ENCODE measurements at places on chromosomes 2 and 18.

GRCh38 chr18:53503914-53504441 is 720.5 kb downstream of the MBD2 start:
- DNase-seq = no peak

GRCh38 chr2:73043929-73044832 is 27.3 kb downstream of the SFXN5 start:
- DNase-seq = no peak

DNA sequence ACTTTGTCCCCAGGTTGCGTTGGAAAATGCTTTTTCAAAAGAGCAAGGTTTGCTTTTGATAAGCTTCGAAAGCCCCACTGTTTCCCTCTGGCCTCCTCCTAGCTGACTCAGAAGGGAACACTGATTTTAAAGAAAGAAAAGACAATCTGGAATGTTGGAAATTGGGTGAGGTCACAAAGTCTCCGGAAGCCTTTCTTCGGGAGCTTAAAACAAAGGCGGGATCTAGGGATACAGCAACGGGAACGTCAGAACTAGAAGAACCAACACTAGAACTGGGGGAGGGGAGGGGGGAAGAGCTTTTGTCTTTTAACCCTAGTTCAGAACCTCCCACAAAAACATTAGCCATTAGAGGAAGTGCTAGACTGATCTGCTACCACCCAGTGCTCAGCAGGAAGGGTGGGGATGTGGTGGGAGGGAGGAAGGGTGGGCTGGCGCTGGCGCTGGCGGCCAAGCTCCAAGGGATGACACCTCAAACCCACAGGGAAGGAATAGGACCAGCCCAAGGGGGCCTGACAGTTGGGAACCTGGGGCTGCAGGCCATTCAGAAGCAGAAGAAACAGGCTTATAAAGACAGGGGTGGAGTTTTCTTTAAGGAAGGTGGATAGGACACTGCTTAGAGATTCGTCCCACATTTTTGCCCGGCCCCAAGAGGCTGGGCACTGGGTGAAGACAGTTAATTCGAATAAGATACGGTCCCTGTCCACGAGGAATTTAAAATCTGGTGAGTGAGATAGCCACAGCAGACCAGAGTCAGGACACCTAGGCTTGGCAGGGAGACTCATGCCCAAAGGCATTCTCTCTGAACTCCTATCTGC is 1.7 kb downstream of the TMSB10 start:
- peak; percentile 70 for DNase-seq

- no peak for DNase-seq
Observed at GRCh38 chr18:44637210-44638033, 43.3 kb upstream of the SETBP1 start.

GRCh38 chr2:79910643-79911042 is 393.9 kb downstream of the LRRTM1 start:
- no peak for DNase-seq

- DNase-seq = no peak
Observed at GRCh38 chr2:188776634-188777033, 197.5 kb upstream of the COL3A1 start.

- no peak for DNase-seq
Observed at GRCh38 chr2:230895536-230896345, 29.3 kb downstream of the GPR55 start.

DNA sequence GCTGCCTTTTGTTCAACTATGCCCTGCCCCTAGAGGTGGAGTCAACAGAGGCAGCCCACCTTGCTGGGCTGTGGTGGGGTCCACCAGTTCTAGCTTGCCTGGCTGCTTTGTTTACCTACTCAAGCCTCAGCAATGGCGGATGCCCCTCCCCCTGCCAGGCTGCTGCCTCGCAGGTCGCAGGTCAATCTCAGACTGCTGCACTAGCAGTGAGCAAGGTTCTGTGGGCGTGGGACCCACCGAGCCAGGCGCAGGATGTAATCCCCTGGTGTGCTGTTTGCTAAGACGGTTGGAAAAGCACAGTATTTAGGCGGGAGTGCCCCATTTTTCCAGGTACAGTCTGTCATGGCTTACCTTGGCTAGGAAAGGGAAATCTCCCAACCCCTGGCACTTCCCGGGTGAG is 133.0 kb upstream of the VWC2L start:
- no peak for DNase-seq

GRCh38 chr2:176167398-176167797 is 10.3 kb downstream of the HOXD3 start:
- no peak for DNase-seq

GRCh38 chr2:55420439-55420725 is 726 bp upstream of the CCDC88A start:
- no peak for DNase-seq

DNA sequence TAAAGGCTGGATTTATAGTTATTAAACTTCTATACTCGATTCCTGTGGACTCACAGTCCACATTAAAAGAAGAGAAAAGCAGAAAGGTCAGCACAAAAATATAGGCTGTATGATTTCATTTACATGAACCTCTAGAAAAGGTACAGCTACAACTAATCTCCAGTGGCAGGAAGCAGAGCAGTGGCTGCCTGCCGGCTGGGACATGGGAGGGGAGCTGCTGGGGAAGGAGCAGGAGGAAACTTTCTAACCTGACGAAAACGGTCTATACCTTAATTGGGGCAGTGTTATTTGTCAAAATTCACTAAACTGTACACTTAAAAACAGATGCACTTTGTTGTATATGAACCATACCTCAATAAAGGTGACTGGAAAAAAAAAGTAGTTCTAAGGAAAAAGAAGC is 26.7 kb downstream of the KCTD1 start:
- no peak for DNase-seq

DNA sequence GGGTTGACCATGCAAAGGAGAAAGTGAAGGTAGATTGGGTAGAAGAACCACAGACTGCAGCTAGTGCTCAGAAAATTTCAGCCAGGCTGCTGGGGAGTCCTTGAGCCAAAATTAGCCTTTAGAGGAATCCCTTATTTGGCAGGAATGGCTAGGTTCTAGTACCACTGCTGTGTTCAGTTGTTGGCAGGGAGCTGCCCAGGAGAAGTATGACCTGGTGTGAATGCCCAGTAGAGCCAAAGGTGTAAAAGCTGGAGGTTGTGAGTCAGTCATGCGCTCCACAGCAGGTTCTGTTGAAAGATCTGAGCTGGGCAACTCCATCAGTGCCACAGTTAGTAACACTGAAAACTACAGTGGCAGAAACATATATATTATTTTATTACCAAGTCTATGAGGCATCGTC is 36.4 kb upstream of the TBR1 start:
- no peak for DNase-seq

DNA sequence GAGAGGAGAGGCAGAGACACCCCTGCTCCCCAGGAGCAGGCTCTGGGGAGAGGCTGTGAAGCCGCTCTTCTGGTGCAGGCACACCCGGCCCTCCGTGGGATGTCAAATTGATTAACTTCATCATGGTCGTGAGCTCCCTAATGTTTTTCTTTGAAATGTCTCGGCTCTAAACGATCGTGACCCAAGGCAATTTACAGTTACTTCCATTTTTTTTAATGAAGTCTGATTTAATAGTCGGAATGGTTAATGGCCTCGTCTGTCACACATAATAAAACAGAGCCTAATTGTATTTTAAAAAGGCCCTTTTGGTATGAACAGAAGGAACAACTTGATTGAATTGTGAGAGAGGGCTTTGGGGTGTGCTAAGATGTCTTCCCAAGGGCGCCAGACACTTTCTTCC is 130.2 kb downstream of the SMAD2 start:
- no peak for DNase-seq

GRCh38 chr2:3174626-3175567 is 202.7 kb downstream of the EIPR1 start:
- DNase-seq = no peak

- no peak for DNase-seq
Observed at GRCh38 chr18:49856496-49856895, 43.2 kb upstream of the ACAA2 start.

GRCh38 chr2:8234253-8234652 is 447.6 kb upstream of the ID2 start:
- DNase-seq = no peak

GRCh38 chr2:238938401-238939055 is 90.6 kb downstream of the TWIST2 start:
- DNase-seq = peak; percentile 73

GRCh38 chr18:26813043-26813442 is 52.5 kb downstream of the AQP4 start:
- DNase-seq = peak; percentile 47

DNA sequence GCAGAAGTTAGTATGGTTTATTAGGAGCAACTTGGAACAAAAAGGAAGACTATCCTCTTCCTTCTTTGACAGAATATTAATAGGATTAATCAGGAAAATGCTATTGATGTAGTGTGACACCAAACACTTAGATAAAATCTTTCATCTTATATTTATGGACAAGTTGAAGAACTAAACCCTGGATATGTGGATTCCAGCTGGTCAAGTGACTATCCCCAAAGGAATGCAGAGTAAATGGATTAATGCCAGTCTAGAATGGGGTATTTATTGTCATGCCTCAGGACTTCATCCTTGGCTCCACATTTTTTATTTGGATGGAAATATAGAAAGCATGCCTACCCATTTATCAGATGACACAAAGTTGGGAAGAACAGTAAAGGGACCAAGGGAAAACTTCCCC is 124.0 kb upstream of the TTC39C start:
- no peak for DNase-seq

DNA sequence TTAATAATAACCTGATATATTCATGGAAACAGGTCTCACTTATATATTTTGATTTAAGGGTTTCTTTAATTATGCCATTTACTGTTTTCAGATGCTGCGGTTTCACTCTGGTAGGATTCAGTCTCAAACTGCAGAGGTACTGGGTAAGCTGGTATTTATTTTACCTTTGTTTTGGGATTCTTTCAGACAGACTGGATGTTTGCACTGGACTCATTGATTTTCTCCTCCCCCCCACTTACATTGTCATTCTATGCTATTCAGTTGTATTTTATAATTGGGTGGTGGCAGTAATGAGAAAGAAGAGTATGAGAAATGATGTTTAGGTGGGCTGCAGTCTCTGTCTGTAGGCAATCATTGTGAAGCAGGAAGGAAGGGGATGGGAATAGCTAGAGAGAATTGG is 155.6 kb downstream of the AQP4 start:
- DNase-seq = no peak

GRCh38 chr2:64653109-64654062 is at the start of gene SERTAD2:
SERTAD2 (minus strand) TSS chr2:64653913; CDS start chr2:64636871, 17,042 bp downstream.
- peak; percentile 93 for DNase-seq

GRCh38 chr2:33927756-33928155 is 328.7 kb upstream of the FAM98A start:
- DNase-seq = no peak

- peak; percentile 87 for DNase-seq
Observed at GRCh38 chr2:102141970-102142828, at the start of gene IL1R1. IL1R1 (plus strand) TSS chr2:102142746; CDS start chr2:102157725, 14,979 bp downstream.

GRCh38 chr2:165007161-165007744 is 51.9 kb upstream of the SLC38A11 start:
- no peak for DNase-seq

GRCh38 chr2:205563646-205564045 is 118.7 kb upstream of the NRP2 start:
- DNase-seq = no peak

- DNase-seq = no peak
Observed at GRCh38 chr2:190235101-190235500, 84.5 kb downstream of the HIBCH start.

DNA sequence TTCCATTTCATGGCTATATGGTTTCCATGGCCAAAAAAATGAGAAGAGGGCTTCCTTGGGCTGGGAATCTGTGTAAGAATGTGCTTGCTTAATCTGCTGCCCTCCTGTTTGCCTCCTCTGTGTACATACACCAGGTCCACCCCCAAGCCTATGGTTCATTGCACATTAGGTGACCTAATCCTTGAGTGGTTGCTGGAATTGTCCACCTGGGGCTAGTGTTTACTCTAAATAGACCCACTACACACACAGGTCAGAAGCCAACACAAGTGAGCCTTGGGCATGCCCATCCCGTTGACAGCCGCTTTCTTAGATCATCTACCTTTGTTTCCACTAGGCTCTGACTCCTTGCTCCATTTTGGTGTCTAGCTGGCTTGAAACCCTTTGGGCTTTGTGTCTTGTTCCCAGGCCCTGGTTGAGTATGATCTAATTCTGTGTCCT is 59.2 kb upstream of the ATL2 start:
- DNase-seq = no peak

DNA sequence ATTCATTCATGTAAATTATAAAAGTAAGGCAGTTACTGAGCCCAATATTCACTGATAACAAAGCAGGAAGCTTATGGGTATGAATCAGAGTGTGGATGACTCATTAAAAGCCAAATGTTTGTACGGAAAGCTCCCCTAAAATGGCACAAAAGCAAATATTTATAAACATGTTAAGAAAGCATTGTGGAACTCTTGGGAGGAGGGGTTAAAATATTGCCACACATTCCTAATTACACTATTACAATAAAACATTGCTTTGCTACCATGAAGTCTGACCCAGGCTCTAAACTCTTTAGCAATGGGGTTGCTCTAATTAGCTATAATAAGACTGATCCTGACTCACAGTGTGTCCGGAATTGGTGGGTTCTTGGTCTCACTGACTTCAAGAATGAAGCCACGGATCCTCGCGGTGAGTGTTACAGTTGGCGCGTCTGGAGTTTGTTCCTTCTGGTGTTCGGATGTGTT is 110.9 kb downstream of the NAB1 start:
- DNase-seq = no peak

DNA sequence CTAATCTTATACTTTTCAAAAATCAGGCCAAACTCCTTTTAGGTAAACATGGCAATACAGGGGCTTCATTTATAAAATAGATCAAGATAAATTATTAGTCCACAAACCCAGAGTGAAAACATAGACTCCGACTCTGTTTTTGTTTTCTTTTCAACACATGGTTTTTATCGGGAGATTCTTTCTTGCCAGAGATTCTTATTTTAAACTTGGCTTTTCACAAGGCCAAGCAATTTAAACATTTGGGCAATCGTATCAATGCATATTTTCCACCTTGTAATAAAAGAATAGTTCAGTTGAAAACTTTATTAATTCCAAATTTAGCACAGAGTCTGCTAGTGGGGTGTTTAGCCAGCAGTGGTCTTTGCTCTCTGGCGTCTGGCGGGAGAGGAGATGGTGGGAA is 71.9 kb downstream of the SOX11 start:
- DNase-seq = no peak

DNA sequence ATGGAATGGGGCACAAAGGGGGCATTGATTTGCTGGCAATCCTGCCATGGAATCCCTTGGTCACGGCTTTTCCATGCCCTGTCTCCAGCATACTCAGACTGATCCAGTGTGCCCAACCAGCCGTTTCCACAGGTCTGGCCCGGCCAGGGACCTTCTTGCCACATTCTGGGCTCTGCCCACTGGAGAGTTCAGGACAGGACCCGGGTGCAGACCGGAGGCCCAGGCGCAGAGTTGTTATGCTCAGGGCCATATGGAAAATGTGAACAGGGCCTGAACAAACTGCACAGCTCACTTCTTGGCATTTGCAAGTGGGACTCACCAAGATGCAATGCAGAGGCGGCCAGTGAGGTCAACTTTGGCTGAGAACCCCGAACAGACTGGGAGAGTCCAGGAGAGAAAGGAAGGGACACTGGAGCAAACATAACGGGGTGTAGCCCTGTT is 15.6 kb upstream of the ASAP2 start:
- DNase-seq = peak; percentile 95

- no peak for DNase-seq
Observed at GRCh38 chr2:216634370-216635148, 1.3 kb downstream of the IGFBP2 start.

GRCh38 chr2:138499684-138500083 is 1.9 kb upstream of the SPOPL start:
- no peak for DNase-seq

All from left hindlimb (tissue), 1 donor.